ENCODE measurements at places on chromosomes 4 and X. TPM values are rescaled to one million over a fixed set of nuclear protein-coding genes. Genes with fewer than 3 reads are reported as not detected.

- peak; percentile 67 for DNase-seq
Measured at GRCh38 chrX:18674417-18674787, 2.5 kb upstream of the RS1 start.

DNA sequence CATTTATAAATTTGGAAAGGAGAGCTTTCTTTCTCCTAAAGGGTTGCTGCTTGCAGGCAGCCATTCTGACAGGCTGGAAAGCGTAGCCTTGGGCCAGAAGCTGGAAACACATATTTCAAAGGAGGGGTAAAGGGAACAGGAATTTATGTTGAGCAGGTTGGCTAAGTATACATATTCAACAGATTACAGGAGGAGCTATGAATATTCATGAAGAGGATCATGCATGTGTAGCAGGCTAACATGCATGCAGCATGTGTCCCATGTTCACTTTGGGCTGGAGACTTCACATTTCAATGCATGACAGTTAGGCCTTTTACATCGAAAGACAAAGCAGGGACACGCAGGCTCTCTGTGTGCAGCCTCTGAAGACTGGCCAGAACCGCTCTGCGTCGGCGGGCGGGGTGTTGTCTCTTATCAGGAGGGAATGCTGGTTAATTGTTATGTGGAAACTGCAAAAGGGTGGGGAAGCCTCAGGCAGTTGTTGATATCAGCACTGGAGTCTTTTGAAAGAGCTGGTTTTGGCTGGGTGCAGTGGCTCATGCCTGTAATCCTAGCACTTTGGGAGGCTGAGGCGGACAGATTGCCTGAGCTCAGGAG lies 31.5 kb downstream of the CASP3 start:
- DNase-seq, result peak; percentile 65

The CDKN2AIP gene
- 16.8 TPM for total RNA-seq

DNA sequence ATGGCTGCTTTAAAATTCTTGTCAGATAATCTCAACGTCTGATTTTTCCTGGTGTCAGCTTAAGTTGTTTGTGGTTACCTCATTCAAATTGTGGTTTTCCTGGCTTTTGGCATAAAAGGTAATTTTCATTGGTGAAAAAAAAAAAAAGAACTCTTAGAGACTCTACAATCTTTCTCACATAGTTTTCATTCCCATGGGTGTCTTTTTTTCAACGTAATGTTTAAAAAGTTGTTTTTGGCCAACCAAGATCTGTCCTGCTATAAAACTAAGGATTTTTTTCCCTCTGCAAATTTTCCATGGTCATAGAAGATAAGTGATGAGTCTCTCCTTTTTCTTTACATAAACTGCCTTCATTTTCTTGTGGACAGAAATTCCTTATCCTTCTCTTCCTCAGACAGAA lies 28.9 kb upstream of the RPS6KA6 start:
- DNase-seq, result no peak

GRCh38 chr4:91764085-91764484 lies 539.7 kb upstream of the GRID2 start:
- no peak for DNase-seq

GRCh38 chr4:139950568-139950967 lies 203.4 kb downstream of the MAML3 start:
- no peak for DNase-seq

The TCEAL2 gene
- 6.2 TPM for total RNA-seq

DNA sequence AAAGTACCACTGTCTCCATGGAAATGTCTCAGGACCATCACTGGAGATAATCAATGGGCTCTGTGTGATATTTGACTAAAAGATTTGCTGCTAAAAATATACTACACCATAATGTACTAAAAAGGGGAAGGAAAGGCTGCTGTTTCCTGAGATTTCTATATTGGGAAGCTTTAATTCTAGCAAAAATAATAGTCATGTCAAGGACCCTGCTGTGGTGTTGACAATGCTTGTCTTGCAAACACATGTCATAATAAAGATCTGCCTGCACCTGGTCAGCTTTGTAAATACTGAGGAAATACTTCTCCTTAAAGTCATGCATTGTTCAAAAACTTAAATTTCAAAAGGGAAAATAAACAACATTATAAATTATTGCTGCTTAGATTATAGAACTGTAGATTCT lies 417.9 kb downstream of the GPM6A start:
- no peak for DNase-seq

DNA sequence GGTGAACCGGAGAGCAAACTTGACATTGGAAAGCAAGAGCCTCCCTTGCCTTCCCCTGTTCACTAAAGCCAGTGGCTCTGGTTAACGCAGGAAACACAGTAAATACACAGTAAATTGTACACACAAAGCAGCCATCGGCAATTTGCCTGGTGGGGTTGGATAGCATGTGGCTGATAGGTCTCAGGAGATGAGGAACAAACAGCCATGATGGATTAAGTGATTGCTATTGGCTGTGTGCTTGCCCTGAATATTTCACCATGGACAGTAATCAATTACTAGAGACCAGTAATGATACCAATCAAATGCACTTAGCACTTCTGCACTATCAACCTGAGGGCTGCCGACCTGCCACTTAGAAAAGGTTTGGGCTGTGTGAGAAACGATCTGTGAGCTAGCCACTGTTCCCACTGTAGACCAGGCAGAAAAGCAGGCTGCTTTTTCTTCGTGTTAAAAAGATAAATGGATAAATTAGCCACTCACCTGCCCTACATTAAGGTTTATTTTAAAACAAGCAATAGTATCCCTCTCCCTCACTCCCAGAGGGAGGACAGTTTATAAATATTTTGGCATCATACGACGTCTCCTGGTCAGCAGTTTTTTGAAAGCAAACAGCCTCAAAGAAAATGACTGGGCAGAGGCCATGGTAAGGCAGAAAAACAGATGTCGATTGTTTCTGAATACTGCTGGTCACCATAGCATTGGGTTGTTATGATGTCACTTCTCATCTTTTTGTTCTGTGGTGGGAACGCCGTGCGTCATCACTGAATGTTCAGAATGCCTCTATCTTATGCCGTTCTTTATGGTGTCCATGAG lies 167.1 kb downstream of the MAML3 start:
- no peak for DNase-seq

- DNase-seq, result no peak
Measured at GRCh38 chrX:40671126-40671525, 23.8 kb upstream of the CXorf38 start.

- no peak for DNase-seq
Measured at GRCh38 chrX:2889045-2889605, 40.0 kb downstream of the ARSD start.

DNA sequence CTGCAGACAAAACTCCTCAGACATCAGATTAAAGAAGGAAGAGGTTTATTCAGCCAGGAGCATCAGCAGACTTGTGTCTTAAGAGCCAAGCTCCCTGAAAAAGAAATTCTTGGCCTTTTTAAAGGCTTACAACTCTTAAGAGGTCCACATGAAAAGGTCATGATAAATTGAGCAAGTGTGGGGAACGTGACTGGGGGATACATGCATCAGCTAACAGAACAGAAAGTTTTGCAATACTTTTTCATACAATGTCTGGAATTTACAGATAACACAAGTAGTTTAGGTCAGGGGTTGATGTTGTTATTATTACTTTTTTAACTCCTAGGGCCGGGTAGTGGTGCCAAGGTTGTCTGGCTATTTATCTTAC lies 55.6 kb upstream of the RBMX start:
- no peak for DNase-seq

DNA sequence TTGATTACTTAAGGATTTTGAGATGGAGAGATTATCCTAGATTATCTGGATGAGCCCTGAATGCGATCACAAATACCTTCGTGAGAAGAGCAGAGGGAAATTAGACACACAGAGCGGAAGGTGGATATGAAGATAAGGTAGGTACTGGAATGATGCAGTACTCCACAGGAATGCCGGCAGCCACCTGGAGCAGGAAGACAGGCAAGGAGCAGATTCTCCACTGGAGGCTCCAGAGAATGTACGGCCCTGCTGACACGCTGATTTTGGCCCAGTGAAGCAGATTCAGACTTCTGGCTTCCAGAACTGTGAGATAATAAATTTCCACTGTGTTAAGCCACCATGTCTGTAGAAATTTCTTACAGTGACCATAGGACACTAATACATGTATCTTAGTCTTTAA lies 79.4 kb upstream of the PITX2 start:
- DNase-seq, result no peak

The SATL1 gene
- total RNA-seq, result not detected

- DNase-seq, result no peak
Measured at GRCh38 chrX:141314441-141314840, 72.1 kb upstream of the SPANXC start.

- no peak for DNase-seq
Measured at GRCh38 chr4:68987007-68987406, 35.4 kb upstream of the UGT2A3 start.

- no peak for DNase-seq
Measured at GRCh38 chrX:104118765-104119164, 6.4 kb downstream of the ZCCHC18 start.

The MAOB gene
- total RNA-seq, result 18.9 TPM

The PABPC5 gene
- total RNA-seq, result 4.3 TPM

- no peak for DNase-seq
Measured at GRCh38 chrX:130091980-130092522, 18.2 kb downstream of the ELF4 start.

The ARMCX2 gene
- 49.8 TPM for total RNA-seq

The TRMT44 gene
- total RNA-seq, result 28.1 TPM

DNA sequence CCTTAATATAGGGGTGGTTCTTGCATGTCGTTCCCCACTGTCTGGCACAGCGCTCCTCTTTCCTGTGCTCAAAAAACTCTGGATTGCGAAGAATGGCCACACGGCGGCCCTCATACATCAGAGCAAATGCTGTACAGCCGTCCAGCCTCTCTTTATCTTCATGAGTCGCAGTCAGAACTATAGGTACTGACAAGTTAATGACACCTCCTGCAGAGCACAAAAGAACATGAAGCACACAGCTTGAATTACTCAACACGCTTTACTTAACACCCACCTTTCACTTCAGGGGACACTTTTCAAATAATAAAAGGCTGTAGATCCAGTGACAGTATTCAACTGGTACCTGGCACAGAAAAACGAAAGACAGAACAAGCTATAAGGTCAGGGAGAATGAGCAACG lies 65.3 kb downstream of the PAPSS1 start:
- no peak for DNase-seq

DNA sequence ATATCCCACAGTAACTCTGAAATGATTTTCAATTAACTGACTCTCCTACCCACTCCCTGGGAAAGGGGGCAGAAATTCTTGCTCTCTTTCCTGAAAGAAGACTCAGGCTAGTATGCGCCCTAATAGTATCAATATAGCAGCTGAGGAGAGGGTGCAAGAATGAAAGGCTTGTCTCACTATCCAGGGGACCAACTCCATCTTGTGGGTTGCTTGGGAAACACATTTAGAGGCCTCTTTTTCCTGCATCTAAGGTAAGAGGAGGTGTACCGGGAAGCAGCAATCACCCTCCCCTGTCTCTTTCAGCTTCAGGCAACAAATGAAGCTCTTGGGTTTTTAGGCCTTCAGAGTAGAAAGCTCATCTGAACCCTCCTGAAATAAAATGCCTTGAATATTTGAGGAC lies 11.3 kb downstream of the TMEM255A start:
- DNase-seq, result no peak

GRCh38 chr4:74063859-74064258 lies 25.4 kb upstream of the CXCL3 start:
- no peak for DNase-seq

The FGFR3 gene
- total RNA-seq, result 5.4 TPM

DNA sequence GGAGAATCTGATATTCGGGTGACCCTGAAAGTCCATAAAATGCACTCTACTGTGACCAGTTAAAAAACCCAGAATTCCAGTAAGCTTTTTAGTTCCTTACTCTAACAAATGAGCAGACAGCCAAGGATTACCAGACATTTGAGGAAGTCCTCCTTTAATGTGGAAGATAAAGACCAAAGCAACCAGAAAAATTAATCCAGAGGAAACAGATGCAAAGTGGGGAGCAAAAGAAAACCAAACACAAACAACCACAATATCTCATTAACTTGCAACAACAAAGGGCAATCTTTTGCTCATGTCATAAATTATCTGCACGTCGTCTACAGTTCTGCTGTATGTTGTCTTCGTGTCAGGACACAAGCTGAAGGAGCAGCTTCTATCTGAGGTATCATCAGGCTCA lies 164.4 kb downstream of the PJA1 start:
- DNase-seq, result no peak

The CT45A1 gene
- not detected for total RNA-seq

DNA sequence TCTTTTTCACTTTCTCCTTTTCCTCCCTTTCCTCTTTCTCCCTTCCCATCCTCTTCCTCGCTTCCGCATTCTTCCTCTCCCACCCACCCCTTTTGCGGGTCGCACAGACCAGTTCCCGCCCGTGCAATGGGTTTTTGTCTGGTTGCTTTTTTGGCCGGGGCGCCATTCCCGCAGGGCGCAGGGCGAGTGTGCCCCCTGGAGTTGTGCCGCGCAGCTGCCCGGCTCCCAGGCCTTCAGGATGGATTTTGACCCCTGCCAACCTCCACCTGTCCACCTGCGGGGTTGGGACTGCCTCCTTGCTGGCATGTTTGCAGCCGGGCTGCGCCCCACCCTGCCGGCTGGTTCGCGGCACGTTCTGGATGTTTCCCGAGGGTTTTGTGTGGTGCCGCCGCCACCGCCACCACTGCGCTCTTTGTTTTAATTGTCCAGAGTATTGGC lies 578 bp upstream of the SEL1L3 start:
- no peak for DNase-seq

GRCh38 chr4:6031846-6032245 lies 13.6 kb upstream of the C4orf50 start:
- DNase-seq, result no peak

The EREG gene
- 0.22 TPM for total RNA-seq

The ASB12 gene
- not detected for total RNA-seq

- no peak for DNase-seq
Measured at GRCh38 chr4:171857302-171858012, 44.3 kb downstream of the GALNTL6 start.

DNA sequence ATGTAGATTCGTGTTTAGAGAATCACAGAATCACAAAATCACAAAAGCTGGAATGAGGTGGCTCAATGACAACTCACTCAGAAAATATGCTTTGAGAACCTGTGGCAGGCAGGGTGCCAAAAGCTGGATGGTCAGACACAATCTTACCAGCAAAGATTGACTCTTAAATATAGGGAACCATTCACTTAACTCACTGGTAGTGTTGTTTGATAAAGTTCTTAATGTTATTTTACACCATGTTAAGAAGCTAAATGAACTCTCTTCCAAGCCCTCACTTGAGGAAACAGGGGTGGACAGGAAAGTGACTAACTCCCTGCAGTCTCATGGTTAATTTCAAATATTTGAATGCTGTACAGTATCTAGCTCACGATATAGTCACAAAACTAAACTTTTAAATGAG lies 5.7 kb upstream of the SCOC start:
- DNase-seq, result no peak

GRCh38 chrX:39144323-39144722 lies 343.1 kb downstream of the MID1IP1 start:
- no peak for DNase-seq

The ZNF711 gene
- total RNA-seq, result 3.6 TPM

- no peak for DNase-seq
Measured at GRCh38 chrX:17299206-17299605, 75.8 kb upstream of the NHS start.

- no peak for DNase-seq
Measured at GRCh38 chr4:38769441-38769840, 13.3 kb downstream of the TLR10 start.

- DNase-seq, result no peak
Measured at GRCh38 chrX:43881410-43882293, 598 bp downstream of the MAOB start.

The RAB39B gene
- total RNA-seq, result 0.58 TPM

The GLUD2 gene
- total RNA-seq, result 7.2 TPM

GRCh38 chrX:2576793-2577192 lies 76.0 kb upstream of the DHRSX start:
- DNase-seq, result no peak

The IGFBP7 gene
- total RNA-seq, result 482 TPM

The SSX3 gene
- total RNA-seq, result not detected

- DNase-seq, result no peak
Measured at GRCh38 chrX:44025555-44025954, 52.4 kb upstream of the NDP start.
